ENCODE measurements at places on chromosomes 3 and 15. TPM values are rescaled to one million over a fixed set of nuclear protein-coding genes. Genes with fewer than 3 reads are reported as not detected.

The FGF12 gene
- total RNA-seq, result 0.66 TPM

DNA sequence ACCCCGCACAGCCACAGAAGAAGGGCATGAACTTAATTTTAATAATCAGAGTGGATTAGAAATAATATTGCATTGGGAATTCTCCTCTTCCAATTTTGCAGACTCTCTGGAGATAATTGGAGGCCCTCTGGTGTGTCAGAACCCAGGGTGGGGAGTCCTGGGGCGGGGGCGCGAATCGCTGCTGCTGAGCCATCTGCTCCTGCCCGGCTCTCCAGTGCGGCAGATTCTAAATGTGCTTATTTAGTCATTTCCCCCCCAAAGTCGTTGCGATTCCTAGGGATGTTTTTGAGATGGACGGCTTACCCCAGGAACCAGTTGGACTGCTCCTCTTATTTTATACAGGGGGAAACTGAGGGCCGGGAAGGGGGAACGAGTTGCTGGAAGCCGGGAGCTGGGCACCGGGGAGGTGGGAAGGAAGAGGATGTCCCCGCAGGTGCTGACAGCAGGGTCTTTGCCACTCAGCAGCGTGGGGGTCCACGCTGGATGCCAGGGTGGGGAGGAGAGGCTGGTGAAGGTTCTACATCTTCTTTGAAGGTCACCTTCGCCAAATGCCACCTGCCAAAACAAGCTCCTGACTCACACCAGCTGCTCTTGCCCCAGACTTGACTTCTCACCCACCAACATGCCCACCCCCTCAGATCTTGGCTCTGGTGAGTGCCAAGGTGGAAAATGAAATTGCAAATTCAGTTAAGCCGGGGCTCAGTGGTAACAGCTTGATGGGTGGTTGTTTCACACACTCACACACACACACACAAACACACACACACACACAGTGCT lies 91.3 kb upstream of the PRR23E start:
- no peaks in the 10 kb centered on the region for H3K36me3 ChIP-seq
- no peak overlapping the region for H3K27ac ChIP-seq
- no peak overlapping the region for H3K4me3 ChIP-seq
- no peaks in the 10 kb centered on the region for H3K4me1 ChIP-seq
- no peaks in the 10 kb centered on the region for H3K27me3 ChIP-seq

DNA sequence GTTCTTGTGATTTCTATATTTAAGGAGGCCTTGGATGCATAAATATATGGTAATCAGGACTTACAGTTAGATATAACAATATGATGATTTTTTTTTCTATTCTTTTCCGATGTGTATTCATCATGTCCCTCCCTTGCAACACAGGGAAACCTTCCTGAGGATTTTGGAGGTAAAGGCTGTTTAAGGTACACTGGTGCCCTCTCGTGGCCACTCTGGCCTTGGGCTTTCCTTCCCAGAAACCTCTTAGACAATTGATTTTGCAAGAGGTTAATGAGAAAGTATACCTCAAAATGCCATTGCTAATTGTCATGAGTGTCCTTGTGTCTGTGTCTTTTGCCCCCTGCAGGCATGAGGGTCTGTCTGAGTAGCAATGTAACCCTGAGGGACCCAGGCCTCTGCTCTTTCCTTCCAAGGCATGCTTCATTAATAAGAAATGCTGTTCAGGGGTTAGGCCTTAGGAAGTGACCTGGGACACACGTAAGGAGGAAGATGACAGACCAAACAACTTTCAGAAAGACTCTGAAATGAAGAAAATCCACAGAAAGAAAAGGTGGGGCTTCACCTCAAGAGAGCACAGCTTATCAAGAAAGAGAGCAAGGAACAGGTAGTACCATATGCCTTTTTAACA lies 70.3 kb upstream of the PPP2R3A start:
- no peak overlapping the region for H3K27ac ChIP-seq
- no peaks in the 10 kb centered on the region for H3K27me3 ChIP-seq
- H3K36me3 ChIP-seq, result no peaks in the 10 kb centered on the region

The IL5RA gene
- not detected for total RNA-seq

DNA sequence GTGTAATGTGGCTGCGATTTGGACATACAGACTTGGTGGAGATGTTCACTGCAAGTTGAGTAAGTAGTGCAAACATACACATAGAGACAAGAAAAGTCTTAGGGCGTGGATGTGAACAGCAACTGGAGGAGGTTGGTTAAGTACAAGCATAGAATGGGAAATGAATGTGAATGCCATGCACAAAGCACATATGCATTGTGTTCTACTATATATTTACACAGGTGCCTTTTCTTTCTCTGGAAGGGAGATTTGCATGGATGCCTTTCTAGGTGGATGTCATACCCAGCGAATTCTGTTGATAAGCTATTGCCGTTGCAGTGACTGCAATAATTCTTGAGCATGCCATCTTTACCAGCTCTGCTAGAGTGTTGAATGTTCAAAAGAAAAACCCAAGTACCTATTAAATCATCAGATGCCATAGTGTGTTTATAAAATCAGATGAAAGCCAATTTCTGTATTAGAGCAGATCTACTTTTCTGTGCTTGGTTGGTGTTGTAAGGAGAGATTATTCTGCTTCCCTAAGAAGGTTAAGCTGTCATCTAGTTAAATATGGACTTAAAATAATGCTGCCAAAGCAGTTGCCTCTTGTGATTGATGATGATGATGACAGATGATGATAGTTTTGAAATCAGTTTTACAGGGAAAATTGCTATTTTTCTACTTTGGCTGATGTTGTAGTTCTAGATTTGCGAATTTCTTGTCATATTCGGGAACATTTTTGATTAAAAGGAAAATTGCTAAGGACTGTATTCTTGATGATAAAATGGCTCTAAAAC lies 148.4 kb downstream of the CNTN4 start:
- H3K4me3 ChIP-seq, result no peak overlapping the region
- no peaks in the 10 kb centered on the region for H3K36me3 ChIP-seq
- H3K4me1 ChIP-seq, result no peaks in the 10 kb centered on the region
- H3K27me3 ChIP-seq, result no peaks in the 10 kb centered on the region
- DNase-seq, result no peak

GRCh38 chr15:63439536-63440264 lies 58.1 kb upstream of the CA12 start:
- DNase-seq, result no peak
- no peaks in the 10 kb centered on the region for H3K4me1 ChIP-seq
- H3K4me3 ChIP-seq, result no peak overlapping the region
- no peaks in the 10 kb centered on the region for H3K36me3 ChIP-seq
- H3K27ac ChIP-seq, result no peak overlapping the region

DNA sequence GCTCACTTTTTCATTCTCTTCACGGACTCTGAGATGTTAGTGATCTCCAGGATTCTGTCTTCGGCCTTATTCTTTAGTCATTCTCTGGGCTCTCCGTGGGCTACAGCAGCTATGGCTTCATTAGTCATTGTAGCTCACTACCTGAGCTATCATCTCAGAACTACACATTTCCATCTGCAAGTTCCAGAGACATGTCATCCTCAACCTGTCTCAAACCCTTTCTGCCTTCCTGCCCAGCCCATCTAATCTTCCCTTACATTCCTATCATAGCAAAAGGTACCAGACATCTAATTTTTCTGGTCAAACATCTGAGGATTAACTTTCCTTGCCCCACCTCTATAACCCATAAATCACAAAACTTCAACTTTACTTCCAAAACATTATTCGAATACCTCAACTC lies 13.2 kb downstream of the TSPAN3 start:
- peaks cover 57% of the 10 kb centered on the region for H3K4me1 ChIP-seq
- H3K27me3 ChIP-seq, result no peaks in the 10 kb centered on the region
- H3K36me3 ChIP-seq, result no peaks in the 10 kb centered on the region
- DNase-seq, result no peak

DNA sequence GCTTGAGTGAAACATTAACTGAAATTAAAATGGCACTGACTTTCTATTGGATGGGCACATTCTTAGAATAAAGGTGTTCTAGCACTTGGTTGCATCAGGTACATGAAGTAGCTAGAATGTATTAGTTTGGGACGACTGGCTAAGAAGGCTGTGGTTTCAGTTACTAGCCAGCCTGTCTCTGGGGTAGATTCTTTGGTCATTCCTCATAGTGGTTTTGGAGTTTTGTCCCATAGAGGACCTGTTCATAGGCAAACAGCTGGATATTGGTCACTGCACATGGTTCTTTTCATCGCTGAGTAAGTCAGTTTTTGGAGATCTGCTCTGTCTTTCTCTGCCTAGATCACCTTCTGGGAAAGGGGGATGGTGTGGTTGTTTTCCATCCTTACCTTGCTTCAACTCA lies 55.3 kb downstream of the ADAMTSL3 start:
- H3K4me1 ChIP-seq, result no peaks in the 10 kb centered on the region
- H3K4me3 ChIP-seq, result no peak overlapping the region
- H3K27me3 ChIP-seq, result no peaks in the 10 kb centered on the region

DNA sequence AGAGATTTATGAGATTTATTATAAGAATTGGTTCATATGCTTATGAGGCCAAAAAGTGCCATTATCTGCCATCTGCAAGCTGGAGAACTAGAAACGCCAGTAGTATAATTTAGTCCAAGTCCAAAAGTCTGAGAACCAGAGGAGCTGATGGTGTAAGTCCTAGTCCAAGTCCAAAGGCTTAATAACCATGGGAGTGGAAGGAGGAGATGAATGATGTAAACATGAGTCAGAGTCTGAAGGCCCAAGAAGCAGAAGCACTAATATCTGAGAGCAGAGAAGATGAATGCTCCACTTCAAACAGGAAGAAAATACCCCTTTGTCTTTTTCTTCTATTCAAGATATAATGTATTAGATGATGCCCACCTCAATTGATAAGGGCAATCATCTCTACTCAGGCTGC lies 185.7 kb downstream of the CGGBP1 start:
- no peak for DNase-seq
- no peak overlapping the region for H3K4me3 ChIP-seq
- H3K36me3 ChIP-seq, result no peaks in the 10 kb centered on the region
- H3K4me1 ChIP-seq, result no peaks in the 10 kb centered on the region

Measured in tibial nerve (tissue), 4 donors.